ENCODE measurements at places on chromosomes 2 and 18.

- no peak for DNase-seq
Observed at GRCh38 chr2:39632876-39633275, 32.8 kb upstream of the TMEM178A start.

DNA sequence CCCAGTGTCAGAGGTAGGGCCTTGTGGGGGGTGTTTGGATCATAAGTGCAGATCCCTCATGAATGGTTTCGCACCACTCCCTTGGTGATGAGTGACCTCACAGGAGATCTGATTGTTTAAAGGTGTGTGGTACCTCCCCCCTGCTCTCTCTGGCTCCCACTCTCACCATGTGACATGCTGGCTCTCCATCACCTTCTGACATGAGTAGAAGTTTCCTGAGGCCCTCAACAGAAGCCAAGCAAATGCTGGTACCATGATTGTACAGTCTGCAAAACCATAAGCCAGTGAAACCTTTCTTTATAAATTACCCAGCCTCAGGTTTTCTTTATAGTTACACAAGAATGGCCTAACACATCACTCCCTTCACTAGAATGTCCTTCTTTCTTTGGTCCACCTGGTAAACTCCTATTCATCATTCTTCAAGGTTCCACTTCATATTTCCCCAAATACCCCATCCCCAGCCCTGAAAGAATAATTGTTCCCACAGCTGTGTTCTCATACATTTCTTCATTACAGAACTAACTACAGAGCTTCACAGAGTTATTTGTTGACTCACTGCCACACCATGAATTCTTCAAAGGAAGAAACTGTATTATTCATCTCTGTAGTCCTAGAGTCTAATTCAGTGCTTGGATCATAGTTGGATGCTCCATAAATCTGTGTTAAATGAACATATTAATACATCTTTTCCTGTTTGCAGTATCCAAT is 81.2 kb upstream of the STK17B start:
- no peak for DNase-seq

GRCh38 chr2:132969371-132969985 is 299.5 kb upstream of the LYPD1 start:
- DNase-seq, result no peak

DNA sequence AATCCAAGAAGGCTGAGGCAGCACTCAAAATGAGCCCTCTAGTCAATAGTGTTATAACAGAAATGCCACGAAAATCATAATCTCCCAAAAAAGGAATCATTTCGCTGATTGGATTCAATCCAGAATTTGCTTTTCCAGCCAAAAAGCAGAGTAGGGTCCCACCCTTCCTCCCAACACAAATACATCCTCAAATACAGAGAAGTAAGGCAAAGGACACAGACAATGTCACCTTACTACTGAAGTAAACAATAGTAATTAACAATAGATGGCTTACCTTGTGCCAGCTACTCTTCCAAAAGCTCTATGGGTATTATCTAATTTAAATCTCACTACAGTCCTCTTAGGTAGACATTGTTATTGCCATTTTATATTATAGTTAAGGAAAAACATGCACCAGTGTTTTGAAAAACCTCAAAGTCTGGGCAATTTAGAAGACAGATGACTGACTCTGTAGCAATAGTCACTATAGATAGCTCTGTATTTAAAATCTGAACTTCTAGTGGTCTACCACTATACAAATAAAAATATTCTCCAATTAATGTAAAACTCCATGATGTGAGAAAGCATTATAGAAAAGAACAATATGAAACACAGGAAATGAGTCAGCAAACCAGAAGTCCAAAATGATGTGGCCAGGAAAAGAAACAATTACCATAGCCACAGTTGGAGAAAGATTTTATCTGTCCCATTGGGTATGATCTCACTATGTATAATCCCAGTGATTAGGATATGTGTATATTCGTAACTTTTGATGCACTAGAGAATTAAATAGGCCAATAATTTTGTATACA is 305.0 kb upstream of the ERBB4 start:
- no peak for DNase-seq

DNA sequence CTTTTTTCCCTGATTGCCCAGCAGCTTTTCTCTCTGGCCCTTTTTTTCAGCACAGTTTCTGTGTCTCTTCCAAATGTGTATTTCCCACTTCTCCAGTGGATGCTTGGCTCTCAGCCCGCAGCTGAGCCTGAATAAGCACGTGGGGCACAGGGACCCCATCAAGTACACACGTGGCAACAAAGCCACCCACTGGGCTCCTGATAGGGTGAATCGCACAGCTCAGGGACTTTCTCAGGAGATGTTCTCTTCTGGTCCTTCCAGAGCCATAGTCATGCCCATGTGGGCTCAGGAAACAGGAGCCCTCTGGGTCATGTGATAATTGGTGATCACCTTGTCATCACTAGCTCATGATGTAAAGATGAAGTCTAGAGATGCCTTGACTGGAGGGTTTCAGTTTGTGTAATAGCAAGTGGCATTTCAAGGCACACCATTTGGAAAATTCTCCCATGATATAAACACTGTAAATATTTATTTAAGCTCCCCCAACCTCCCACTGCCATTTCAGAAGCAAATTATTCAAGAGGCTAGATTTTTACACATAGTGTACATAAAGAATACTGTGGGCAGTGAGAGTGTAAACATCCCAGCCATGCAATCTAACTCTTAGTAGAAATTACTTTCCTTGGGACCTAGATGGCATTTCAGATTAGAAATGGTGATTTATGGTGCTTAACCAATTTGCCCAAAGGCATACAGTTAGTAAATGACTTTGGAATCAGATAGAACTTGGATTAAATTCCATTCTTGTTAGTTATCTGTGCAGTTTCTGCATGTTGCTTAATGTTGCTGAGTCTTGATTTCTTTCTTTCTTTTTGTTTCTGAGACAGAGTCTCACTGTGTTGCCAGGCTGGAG is 597.5 kb downstream of the SLC4A3 start:
- DNase-seq, result no peak

DNA sequence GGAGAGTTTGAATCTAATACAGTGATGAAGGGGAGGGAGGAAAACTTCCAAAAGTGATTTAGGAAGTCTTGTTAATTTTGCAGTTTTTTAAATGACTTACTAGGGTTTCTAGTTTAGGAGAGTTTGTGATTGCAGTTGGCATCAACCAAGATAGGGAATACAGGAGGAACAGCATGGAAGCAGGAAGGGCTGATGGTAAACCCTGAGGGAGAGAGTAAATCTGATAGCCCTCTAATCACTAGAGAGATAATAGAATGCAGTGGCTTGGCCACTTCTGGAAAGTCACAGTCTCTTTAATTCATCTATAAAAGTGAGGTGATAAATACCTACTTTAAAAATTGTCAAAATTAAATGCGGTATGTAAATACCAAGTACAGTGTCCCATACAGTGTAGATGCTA is 5.6 kb downstream of the YPEL5 start:
- DNase-seq, result no peak

GRCh38 chr18:70028084-70028483 is 80.4 kb upstream of the CD226 start:
- DNase-seq, result no peak

GRCh38 chr2:129091620-129092019 is 773.0 kb upstream of the HS6ST1 start:
- no peak for DNase-seq

DNA sequence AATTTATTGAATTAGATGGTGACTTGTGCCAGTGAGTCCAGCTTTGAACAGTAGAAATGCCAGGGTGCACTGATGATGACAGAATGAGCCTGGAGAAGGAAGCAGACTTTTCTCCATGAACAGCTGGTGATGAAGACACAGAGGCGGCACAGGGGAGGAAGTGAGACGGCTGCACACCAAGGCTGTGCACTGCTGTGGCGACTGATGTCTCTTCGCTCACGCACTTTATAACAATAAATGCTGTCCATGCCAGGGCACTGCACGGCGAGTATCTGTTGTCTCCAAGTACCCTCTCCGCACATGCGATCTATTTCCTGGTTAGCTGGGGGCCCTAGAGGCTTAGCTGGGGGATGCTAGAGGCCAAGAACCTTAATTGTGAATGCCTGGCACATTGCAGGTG is 175.2 kb downstream of the TMEM200C start:
- DNase-seq, result no peak

DNA sequence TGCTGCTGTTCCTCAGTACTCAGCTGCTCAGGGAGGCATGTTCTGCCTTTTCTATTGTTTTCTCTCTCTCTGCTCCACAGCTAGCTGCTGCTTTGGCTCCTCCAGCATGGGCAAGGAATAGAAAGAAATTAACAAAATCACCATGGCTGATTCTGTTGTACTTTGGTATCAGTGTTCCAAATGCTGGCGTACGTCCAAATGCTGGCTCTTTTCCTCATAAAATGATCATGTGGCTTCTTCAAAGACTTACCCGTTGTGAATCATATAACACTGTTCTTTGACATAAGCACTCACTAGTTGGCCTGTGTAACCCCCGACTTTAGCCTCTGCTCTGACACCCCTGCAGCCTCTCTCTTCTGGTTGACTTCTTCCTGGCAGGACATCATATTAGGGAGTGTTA is 547.6 kb downstream of the CPS1 start:
- no peak for DNase-seq
